NCI-H1092 treated with DMSO at 0.1 percent for 48 hours (cell line): ENCODE measurements at places on chromosomes 2 and 18.

GRCh38 chr2:23433282-23433681, 48.3 kb downstream of the KLHL29 start:
- DNase-seq, result no peak

GRCh38 chr2:135825550-135826176, 11.3 kb downstream of the LCT start:
- no peak for DNase-seq

DNA sequence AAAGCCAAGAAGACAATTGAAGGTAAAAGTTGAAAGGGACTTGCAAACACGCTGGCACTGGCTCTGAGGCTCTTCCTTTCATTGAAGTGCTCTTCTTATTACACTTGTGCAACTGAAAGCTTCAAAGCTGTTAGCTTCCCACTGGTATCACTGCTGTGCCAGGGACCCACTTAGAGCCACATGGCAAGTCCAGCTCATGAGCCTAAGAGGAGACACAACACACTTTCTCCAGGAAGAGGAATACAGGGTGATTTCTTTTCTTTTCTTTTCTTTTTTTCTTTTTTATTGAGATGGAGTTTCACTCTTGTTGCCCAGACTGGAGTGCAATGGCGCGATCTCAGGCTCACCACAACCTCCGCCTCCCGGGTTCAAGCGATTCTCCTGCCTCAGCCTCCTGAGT, 218.2 kb downstream of the ATAD2B start:
- no peak for DNase-seq

- DNase-seq, result peak; percentile 17
Measured at GRCh38 chr2:1854729-1855547, 110.6 kb upstream of the PXDN start.

DNA sequence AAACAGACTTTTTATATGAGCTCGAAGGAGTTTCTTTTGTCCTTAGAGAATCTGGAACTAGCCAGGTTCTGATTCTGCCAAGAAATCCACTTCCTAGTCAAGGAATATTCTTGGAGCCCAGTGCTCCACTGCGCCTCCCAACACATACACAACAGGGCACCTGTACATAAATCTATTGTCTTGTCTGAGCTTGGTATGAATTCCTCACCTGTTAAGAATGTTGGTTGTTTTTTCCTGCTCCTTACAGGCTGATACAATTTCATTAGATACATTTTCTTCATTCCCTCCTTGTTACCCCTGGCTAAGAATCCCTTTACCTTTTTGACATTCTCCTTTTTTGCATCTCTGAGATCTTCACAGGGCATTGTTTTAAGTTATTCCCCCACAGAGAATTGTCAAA, 56.0 kb upstream of the FZD7 start:
- no peak for DNase-seq

DNA sequence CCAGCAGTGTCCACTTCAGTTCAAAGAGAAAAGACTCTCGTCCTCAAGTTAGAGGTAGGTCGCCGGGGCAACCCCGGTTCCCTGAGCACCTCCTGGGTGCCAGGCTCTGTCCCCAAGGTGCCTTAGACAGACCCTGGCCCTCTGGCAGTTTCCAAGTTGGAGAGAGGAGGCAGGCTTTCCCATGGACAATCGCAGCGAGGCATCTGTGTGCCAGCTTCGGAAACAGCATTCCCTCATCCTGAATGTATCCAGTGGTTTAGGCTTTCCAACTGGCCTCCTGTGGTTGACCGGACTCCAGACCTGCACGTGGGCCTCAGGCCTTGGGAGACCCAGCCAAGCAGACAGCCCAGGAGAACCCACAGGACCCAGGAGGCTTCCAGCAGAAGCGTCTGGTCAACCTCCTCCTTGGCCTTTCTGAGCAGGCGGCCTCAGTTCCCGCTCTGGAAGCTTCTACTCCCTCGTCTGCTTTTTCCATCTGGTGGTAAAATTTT, 70.3 kb downstream of the KCNF1 start:
- no peak for DNase-seq

- no peak for DNase-seq
Measured at GRCh38 chr18:13809531-13810255, 14.3 kb upstream of the MC5R start.

- DNase-seq, result no peak
Measured at GRCh38 chr2:175403599-175404221, 222.2 kb upstream of the ATP5MC3 start.

- DNase-seq, result no peak
Measured at GRCh38 chr2:128329607-128330006, 10.9 kb upstream of the HS6ST1 start.

- DNase-seq, result no peak
Measured at GRCh38 chr2:112629224-112629623, 16.5 kb upstream of the SLC20A1 start.

- no peak for DNase-seq
Measured at GRCh38 chr18:48547531-48547981, 8.7 kb downstream of the CTIF start.

GRCh38 chr2:189698020-189698887, 23.8 kb downstream of the ANKAR start:
- peak; percentile 15 for DNase-seq

DNA sequence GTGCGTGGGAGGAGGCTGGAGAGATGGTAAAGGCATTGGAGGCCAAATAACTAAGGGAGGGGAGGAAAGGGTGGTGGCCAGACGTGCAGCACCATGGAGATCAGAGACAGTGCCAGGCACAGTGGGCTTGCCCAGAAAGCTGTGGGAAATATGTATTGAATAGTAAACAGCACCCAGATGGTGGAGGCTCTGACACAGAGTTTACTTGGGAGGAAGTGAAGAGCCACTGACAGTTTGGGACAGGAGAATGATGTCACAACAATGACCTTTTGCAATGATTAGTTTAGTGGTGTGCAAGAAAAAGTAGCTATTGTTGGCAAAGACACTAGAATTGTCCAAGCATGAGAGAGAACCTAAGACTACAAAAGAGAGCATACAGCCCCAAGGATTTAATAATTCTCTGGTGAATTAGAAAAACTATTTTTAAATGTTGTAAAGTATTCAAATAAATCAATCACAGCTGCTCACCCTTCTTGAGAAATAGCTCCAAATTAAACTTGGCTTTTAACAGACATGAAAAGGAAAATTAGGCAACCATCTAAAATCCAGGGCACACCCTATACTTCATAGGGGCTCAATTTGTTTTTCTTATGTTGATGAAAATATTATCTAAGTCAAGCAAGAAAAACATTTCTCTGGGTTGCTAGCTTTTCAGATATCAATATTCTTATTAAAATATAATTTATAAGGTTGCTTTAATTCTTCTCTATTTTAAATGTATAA, 458.7 kb upstream of the HNRNPA3 start:
- no peak for DNase-seq

DNA sequence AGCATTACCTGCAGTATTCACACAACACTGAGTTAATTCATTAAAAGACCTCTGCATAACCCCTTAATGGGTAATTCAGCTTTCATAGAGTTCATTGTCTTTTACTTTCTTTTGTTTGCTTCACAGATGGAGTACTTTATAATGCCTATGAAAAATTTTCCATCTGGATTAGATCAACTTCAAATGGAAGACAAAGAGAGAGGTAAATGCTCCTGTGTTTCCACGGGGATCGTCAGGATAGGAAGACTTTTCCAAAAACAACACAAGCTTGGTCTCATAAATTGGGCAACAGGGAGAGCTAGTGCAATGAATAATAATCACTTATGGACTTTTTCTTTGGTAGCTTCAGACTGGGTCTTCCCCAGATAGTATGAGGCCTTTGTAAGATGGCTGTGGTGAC, 100.7 kb downstream of the ICOS start:
- no peak for DNase-seq

DNA sequence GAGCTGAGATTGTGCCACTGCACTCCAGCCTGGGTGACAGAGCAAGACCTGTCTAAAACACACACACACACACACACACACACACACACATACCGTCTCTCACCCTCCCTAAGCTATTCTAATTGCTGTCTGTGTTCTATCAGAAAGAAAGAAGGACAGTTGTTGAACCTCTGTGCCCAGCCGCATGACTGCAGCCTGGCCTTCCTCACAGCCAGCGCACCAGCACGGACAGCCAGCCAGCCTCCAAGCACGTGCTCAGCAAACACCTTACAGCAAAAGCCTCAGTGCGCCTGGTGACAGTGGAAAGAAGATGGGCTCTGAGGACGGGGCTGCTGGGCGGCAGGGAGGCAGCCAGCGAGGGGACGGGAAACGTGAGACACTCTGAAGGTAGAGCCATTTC, 58.0 kb downstream of the ZNF516 start:
- DNase-seq, result no peak

GRCh38 chr2:16081316-16082200, 141.2 kb downstream of the MYCN start:
- no peak for DNase-seq

DNA sequence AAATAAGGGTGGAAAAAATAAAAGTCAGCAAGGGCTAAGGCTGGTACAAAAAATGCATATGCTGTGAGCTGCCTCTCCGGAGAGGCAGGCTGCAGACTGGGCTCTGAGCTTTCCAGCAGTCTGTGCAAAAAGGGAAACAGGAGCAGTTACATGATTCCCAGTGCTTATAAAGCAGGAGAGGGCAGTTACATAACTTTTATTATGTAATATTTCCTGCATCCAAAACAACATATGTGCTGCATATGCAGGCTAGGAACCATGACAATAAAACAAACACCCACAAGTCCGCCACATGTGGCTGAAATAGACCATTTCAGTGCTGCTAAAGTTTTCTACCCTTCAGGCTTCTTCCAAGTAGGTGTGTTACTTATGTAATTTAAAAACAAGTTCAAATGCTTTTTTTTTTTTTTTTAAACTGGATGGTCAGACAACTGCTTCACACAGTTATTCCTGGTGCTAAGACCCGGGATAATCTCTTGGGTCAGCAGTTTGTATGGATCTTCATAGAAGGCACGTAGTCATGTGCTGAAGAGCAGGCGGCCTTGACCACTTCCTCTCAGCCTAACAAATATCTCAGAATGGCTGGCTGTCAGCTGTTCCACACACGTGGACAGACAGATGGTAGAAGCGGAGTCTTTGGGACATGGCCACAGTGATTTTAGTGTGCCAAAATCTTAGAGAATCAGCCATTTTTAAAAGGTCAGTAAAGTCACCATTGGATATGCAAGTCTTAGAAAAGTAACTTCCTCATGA, 43.5 kb downstream of the ARMC9 start:
- DNase-seq, result no peak

- no peak for DNase-seq
Measured at GRCh38 chr2:98772536-98772935, 41.6 kb upstream of the MGAT4A start.

DNA sequence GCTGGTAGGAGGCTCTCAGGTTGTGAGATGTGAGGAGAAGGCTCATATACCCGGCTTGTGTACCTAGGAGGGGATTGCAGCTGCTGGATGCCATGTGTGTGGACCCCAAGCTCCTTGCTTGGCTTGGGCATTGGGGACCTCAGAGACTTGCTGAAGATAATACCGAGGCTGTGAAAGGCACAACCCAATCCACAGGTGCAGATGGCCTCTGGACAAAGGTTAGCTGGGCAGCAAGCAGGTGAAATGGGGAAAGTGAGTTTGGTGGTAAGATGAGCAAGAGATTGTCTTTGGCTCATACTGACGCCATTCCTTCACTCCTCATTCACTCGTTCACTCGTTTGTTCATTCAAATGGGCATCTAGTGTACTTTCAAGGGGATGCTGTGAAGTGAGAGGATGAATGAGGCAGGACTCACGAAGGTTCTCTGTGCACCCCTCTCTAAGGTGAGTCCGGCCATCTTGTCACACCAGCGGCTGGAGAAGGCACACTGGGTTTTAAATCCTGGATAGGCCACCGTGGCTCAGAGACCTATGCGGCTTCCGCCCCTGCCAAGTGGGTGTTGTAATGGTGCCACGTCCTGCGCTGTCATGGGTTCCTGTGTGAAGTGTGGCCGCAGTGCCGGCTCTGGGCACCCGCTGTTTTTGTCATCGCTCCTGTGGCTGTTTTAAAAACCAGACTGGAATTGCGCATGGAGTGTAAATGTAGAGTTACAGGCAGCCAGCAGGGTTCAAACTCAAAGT, 13.7 kb downstream of the FBLN7 start:
- DNase-seq, result no peak

- DNase-seq, result no peak
Measured at GRCh38 chr2:107398683-107399082, 428.0 kb upstream of the RGPD4 start.

GRCh38 chr18:51867767-51868166, 472.2 kb upstream of the DCC start:
- DNase-seq, result no peak

DNA sequence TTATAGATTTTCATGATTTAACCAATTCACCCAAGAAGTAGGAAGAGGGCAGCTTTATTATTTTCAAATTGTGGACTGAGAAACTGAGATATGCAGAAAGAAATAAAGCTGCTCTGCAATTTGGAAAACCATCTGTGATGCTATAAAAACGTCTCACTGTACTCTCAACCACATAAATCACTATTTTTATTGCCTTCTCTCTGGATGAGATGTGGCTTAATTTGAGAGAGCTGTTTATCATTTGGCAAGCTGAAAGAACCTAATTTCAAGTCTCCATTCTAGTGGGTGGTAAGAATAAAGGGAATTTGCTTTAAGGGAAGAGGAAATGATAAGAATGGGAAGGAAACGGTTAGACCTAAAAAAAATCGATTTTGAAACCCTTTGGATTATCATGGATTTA, 49.9 kb upstream of the CYP1B1 start:
- DNase-seq, result no peak

GRCh38 chr2:3126911-3127621, 250.6 kb downstream of the EIPR1 start:
- no peak for DNase-seq

- DNase-seq, result no peak
Measured at GRCh38 chr2:233369897-233370685, 15.8 kb downstream of the DGKD start.

DNA sequence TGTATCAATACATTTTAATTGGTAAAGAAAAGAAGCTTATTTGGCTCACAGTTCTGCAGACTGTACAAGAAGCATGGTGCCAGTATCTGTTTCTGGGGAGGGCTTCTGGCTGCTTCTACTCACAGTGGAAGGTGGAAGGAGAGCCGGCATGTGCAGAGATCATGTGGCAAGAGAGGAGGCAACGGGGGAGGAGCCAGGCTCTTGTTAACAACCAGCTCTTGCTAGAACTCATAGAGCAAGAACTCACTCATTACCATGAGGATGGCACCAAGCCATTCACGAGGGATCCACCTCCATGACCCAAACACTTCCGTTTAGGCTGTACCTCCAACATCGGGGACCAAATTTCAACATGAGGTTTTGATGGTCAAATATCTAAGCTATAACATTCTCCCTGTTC, 7.5 kb downstream of the PARD6G start:
- no peak for DNase-seq
